ENCODE measurements at places on chromosomes 5 and 9.

DNA sequence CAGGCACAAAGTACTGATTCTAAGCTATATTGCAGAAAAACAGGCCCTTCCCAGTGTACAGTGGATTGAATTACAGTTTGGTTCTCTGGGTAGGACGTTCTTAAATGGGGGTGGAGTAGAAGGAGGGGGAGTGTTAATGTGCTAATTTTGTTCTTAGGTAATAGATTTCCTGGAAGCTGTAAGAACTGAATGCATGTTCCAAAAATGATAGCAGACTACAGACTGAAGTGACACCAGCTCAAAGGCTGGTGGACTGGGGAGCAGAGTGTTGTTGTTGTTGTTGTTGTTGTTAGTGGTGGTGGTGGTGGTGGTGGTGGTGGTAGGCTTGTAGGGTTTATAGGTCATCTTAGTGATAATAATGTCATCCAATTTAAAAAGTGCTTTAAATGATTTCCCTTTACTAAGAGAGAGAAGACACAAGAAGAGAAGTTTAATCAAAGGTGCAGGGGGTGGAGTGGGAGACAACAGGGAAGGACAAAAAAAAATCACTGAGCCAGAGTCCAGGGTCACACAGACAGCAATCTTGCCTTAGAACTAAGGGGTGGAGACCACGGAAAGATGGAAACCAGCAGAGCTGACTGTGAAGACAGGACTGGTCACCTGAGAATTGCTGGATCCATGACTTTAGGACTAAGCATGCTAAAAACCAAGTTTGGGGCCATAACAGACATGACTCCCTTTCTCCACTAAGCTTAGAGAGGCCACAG lies 27.0 kb downstream of the TTLL11 start:
- no peak for DNase-seq

GRCh38 chr9:131523451-131524435 lies 7.3 kb downstream of the UCK1 start:
- no peak for DNase-seq

GRCh38 chr9:93657331-93658111 lies 81.1 kb downstream of the PHF2 start:
- DNase-seq, result no peak

DNA sequence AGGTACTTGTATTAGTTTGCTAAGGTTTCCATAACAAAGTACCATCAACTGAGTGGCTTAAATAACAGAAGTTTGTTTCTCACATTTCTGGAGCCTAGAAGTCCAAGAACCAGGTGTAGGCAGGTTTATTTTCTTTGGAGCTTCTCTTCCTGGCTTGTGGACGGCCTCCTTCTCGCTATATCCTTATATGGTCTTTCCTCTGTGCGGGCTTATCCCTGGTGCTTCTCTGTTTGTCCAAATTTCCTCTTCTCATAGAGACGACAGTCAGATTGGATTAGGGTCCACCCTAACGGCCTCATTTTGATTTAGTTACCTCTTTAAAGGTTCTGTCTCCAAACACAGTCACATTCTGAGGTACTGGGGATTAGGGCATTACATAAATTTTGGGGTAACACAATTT lies 88.3 kb downstream of the RMI1 start:
- DNase-seq, result no peak

DNA sequence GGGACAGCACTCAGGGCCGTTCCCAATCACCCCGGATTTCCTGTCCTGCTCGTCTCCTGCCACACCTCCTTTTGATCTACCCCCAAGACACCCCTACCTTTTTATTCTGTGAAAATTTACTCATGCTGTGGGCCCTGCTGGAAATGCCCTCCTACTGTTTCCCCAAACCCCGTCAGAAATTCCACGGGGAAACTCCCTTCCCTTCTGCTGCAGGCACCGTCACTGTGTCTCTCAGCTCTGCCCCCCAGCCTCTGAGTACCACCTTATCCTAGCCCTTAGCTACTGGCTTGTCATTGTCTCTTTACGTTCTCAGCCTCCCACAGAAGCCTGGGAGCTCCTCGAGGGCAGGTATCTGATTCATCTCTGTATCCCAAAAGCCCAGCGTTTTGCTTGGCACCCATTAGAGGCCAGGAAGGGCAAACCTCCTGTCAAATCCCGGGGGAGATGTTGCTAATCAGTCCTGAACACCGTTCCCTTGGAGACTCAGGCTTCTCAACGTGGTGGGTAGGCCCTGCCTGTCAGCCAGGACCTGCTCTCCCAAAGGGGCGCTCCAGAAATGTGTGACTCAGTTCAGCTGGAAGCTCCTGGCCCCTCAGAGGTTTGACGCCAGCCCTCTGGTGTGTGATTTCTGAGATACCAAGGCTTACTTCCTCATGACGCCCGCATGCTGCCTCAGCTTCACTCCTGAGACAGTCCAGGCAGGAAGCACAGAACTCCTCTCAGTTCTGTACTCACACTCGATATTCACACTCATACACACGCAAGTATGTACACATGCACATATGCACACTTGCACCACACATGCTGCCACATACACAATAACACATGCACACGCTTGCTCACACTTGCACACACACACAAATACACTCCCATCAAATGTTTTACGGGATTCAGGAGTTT lies 50.7 kb upstream of the GRHPR start:
- DNase-seq, result no peak

GRCh38 chr5:93717162-93717561 lies 24.2 kb downstream of the POU5F2 start:
- DNase-seq, result no peak

DNA sequence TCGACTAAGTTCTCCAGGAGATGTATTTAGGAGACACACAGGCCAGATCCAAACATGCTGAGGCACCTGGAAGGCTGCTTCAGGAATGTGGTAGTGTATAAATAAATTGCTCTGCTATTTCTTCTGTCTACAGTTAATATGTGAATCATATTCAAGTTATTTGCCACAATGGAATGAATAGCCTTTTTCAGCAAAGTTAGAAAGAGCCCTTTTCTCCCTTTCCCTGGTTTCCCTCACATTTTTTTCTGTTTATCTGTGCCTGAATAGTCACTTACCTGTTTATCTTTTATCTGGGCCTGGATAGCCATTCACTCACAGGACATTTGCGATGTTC lies 44.1 kb upstream of the CLINT1 start:
- DNase-seq, result no peak

DNA sequence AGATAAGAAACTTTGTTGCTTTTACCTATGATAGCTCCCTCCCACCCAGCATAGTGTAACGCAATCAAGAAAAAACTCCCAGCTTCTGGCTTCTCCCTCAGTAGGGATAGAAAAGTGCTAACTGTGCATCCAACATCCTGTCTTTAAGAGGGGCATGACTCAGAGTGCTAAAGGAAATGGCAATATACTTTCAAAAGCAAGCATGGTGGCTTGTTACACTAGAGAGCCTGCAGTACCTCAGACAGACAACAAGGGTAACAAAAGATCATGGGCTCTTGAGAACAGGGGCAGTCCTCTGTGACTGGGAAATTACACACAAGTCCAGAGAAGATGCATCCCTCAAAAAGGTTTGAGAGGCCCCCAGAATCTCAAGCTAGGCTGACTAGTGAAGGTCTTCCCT lies 37.8 kb downstream of the PRELID2 start:
- no peak for DNase-seq

DNA sequence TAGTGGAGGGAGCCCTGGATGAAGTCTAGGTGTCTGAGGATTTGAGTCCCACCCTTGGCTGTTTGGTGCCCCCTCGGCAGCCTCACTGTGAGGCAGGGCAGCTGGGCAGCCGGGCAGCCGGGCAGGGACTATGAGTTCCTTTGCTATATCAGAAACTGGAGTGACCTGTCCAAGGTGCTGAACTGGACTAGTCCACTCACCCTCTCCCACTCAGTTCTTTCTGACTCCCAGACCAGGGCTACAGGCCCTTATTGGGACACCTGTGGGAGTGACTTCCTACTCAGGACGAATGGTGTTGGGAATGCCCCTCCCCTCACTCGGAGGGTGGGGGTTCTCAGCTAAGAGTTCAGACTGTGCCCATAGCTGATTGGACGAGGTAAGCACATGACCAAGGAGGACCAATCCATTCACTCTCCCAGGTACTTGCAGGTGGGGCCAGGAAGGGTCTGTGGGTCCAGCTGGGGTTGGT lies 34.1 kb upstream of the RAPGEF1 start:
- DNase-seq, result no peak
